Activated effector memory CD4-positive, alpha-beta T cell treated with Interleukin-2 at 50 U/mL for 16 hours (primary cell): ENCODE measurements at places on chromosomes 7 and 10.

DNA sequence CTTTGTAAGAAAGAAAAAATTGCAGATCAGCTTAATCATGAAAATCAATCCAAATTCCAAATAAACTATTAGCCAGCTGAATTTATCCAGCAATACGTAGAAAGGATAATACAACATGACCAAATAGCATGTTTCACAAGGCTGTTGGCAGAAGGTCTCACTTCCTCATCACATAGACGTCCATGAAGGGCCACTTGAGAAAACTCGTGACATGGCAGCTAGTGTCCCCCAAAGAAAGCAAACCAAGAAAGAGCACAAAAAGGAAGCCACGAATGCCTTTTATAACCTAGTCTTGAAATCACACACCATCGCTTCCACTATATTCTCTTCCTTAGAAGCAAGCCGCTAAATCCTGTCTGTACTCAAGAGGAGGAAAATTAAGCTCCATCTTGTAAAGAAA lies 105.6 kb upstream of the NRBF2 start:
- no peak for DNase-seq

GRCh38 chr10:59323036-59323459 lies 39.3 kb downstream of the FAM13C start:
- no peak for DNase-seq

DNA sequence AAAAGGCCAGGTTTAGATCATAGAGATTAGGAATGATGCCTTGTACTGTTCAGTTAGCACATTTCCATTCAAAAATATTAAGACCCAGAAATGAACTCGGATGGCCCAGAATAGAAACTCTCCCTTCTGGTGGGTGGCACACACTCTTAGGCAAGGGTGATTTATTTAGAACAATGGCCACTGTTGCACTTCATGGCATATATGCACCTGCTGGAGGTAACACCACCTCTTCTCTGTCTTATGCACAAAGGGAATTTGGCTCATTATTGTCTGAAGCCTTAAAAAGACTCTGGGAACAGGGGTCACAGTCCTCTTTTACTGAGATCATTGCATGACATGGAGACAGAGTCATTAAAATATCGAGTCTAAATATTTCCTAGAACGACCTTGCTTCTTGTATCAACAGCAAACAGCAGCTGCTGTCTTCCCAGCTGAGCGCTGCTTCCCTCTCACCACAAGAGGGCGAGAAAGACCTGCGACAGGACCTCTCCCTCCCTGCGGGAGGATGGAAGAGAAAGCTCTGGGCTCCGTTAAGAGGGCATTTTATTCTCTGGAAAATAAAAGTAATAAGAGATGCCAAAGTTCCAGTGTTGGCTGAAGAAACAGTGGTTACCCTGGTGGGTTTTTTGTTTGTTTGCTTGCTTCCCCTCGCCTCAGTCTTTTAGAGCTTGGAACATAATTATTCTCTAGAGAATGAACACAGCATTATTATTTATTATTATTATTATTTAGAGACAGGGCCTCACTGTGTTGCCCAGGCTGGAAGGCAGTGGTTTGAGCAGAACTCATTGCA lies 13.5 kb upstream of the BAMBI start:
- peak; percentile 39 for DNase-seq

- no peak for DNase-seq
Measured at GRCh38 chr7:82039621-82040020, 269.8 kb upstream of the HGF start.

DNA sequence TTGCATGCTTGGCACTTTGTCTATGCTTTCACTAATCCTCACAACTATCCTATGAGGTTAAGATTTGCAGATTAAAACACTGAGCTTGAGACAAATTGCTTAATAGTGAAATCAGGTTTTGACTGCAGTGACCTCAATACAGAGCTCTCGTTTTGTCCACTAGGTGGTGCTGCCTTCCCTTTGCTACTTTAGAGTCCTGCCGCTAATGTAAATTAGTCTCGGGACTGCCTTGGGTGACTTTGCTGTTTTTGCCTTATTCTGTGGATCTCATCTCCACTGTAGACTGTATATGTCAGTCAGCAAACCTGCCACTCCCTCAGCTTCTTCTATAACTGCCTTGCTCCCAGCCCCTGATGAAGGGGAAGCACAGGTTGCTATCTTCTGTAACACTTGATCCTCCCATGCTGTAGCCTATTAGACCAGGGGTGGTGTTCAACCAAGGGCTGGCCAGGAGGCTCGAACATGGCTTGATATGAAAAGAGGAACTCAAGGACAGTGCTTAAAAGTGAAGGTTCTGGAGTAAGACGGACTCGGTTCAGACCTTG lies 26.0 kb downstream of the ASB4 start:
- DNase-seq: peak; percentile 4

- no peak for DNase-seq
Measured at GRCh38 chr10:11934262-11934661, 108.3 kb downstream of the UPF2 start.

DNA sequence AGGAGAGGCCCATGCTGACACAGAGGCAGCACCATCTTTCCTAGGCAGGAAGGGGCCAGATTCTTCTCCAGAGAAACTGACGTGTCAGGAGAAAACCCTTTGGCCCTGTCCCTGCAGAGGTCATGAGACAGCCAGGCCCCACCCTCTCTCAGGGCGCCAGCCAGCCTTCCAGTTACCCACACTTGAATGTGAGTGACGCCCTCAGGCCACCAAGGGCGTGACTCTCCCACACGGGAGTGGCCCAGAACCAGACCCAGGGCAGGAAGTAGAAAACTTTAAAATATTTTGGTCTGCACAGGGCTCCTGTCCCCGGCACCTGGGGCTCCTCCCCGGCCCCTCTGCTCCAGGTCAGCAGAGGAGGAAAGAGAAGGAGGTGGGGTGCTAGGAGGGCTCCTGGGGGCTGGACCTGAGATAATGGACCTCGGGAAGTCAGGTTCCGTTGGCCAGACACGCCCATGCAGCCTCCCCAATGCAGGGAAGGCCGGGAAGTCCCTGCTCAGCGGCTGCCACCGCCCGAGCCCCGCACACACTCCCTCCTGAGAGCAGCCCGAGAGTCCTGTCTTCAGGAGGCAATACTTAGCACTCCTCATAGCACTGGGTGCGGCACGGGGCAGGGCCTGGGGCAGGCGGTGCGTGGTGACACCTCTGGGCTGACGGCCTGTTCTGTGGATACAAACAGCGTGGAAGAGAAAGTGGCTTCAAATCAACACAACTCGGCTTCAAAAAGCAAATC lies 67.0 kb upstream of the CFAP46 start:
- DNase-seq: no peak

- DNase-seq: no peak
Measured at GRCh38 chr10:60139798-60140566, 233.6 kb upstream of the CCDC6 start.

GRCh38 chr7:2452074-2452507 lies 24.1 kb downstream of the GRIFIN start:
- DNase-seq: no peak

- peak; percentile 23 for DNase-seq
Measured at GRCh38 chr7:151382079-151382885, 27.6 kb downstream of the WDR86 start.

DNA sequence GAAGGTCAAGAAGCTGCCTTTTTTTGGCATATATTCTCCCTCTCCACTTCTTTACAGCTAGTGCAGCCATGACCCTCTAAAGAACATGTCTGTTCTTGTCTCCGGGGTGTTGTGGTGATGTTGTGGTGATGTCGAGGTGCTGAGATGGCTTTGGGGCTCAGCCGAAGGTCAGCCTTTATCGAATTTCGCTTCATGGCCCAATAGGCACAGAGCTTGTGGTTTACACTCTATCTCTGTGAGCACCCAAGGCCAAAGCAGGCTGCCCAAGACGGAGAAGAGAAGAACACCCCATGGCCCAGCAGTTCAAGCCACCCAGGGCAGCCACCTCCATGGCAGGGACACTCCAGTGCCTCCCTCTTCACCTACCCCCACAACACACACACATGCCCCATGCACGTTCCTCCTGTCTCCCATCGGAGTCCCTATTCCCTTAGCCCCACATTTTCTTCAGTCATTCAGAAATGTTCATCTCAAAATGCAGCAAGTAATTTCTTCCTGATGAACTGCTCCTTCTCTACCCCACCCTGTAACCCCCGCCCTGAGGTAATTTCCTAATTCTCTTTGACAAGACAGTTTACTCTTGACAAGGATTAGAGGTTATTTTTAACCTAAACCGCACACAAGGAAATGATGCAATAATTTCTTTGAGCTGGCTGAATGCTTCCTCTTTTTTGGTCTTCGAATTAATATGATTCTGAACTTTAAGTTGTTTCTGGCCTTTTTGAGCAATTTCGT lies 18.6 kb upstream of the ADRB1 start:
- no peak for DNase-seq

GRCh38 chr10:48699011-48699627 lies 14.4 kb downstream of the WDFY4 start:
- no peak for DNase-seq

- DNase-seq: no peak
Measured at GRCh38 chr10:117926491-117926890, 120.2 kb downstream of the RAB11FIP2 start.

DNA sequence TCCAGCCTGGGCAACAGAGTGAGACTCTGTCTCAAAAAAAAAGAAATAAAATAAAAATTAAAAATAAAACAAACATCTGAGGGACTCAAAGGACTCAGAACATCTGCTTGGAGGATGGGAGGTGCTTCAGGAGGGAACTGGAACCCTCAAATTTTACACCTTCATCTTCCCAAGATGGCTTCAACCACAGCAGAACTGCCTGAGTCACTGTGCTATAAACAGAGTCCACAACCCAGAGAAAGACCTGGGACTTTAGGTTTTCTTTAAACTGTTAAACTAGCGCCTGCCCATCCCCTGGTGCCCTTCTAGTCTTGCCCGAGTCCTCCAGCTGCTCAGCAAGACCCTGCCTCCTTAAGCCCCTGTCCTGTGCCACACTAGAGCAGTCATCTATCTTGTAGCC lies 40.8 kb downstream of the RGS10 start:
- DNase-seq: no peak

DNA sequence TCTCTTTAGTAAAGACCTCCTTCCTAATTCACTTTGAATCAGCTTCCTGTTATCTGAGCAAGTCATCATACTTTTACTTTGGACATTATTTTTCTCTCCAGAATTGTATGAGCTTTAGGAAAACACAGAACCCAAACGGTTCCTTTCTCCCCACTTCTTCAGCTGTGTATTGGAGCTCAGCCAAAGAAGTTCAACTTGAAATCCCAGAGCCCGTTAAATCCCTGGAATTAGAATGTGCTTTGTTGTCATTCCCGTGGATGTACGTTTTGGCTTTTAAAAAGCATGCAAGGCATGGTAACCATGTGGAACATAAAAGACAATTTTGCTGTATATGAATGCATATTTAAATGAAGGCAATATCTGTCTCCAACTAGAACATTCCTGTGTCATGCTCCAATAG lies 46.6 kb downstream of the AGMO start:
- DNase-seq: no peak

- no peak for DNase-seq
Measured at GRCh38 chr7:338295-339061, 48.5 kb downstream of the FOXL3 start.

GRCh38 chr7:50266635-50267386 lies 37.7 kb upstream of the IKZF1 start:
- peak; percentile 79 for DNase-seq

DNA sequence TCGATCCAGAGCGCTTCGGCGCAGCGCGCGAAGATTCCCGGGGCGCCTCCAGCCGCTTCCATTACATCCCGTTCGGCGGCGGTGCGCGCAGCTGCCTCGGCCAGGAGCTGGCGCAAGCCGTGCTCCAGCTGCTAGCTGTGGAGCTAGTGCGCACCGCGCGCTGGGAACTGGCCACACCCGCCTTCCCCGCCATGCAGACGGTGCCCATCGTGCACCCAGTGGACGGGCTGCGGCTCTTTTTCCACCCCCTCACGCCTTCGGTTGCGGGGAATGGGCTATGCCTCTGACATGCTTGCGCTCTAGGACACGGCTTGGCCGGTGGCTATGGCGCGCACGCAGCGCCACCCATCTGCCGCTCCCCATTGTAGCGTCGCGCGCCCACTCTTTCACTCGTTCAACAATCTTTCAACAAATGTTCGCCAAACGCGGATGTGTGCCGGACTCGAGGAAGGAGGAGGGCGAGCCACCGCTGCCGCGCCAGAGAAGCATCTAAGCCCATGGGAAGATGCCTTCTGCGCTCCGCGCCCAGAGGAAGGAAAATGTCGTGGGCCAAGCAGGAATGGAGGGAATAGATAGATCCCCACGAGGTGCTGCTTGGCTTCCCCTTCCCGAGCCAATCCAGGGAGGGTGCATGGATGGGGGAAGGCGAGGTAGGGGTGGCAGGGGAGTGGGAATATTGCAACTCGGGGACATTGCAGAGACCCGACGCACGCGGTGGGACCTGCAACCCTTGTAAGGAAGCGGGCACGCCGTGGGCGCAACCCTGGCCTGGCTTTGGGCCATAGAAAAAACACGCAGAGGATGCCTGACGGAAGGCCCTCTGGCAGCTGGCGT lies 5.1 kb upstream of the CYP26A1 start:
- DNase-seq: no peak

- no peak for DNase-seq
Measured at GRCh38 chr10:16509996-16510395, 11.7 kb downstream of the C1QL3 start.

GRCh38 chr7:41792120-41792519 lies 89.2 kb upstream of the INHBA start:
- DNase-seq: no peak

GRCh38 chr7:127885843-127886242 lies 145.4 kb downstream of the LRRC4 start:
- no peak for DNase-seq

DNA sequence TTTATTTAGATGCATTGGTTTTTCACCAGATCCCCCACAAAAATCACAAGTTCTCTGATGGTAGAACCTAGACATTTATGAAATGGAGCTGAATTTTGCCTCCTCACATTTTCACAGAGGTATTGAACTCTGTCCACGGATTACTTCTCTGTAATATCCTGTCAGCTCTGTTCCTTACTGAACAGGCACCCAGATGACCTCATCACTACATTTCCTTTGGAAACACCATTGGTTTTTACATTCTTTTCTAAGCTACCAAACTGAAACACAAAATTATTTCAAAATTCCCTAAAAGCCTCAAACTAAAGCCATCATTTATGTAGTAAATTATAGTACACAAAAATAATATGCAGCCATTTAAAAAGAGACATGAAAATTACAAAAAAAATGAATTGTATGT lies 98.3 kb upstream of the KCNIP2 start:
- DNase-seq: no peak

GRCh38 chr7:37310327-37311080 lies 138.2 kb downstream of the ELMO1 start:
- no peak for DNase-seq

DNA sequence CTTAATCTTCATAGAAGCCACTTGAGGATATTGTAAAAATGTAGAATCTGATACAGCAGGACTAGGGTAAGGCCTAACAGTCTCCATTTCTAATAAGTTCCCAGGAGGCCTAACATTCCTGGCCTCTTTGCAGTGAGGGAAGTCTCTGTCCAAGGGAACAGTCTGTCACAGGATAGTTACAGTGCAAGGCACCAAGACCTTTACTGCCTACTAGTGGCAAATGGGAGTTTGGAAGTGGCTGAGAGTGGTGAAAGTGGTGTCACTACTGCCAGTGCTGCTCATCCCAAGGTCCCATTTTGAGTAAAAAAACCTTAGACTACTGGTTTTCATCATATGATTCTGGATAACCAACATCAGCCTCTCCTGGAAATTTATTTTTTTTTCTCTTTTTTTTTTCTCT lies 619.5 kb upstream of the SEMA3D start:
- no peak for DNase-seq
